ENCODE measurements at places on chromosomes 2 and 18.

GRCh38 chr2:215698566-215698965, 262.7 kb upstream of the FN1 start:
- DNase-seq = no peak

GRCh38 chr2:71492112-71492511, 38.8 kb downstream of the DYSF start:
- no peak for DNase-seq

- no peak for DNase-seq
These were observed 69.2 kb downstream of the AP1S3 start for GRCh38 chr2:223768179-223768578.

DNA sequence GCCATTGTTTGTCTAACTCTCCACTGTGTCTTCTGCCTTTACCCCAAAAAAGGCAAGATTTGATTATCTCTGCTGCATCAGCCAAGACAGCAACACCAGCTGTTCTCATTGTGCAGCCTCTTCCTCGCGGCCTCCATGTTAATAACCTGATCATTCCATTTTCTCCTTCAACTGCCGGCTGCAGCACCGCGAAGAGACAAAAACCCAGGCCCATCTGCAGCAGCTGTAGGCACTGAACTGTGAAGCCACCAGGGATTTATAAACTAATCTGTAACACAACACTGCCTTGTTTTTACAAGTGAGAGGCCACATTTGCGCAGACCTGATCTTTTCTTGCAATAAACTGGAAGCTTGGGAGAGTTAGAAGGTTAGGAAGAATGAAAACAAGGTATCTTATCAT, 147.8 kb downstream of the SATB2 start:
- peak; percentile 82 for DNase-seq

GRCh38 chr2:160194946-160195345, 5.1 kb downstream of the ITGB6 start:
- no peak for DNase-seq

DNA sequence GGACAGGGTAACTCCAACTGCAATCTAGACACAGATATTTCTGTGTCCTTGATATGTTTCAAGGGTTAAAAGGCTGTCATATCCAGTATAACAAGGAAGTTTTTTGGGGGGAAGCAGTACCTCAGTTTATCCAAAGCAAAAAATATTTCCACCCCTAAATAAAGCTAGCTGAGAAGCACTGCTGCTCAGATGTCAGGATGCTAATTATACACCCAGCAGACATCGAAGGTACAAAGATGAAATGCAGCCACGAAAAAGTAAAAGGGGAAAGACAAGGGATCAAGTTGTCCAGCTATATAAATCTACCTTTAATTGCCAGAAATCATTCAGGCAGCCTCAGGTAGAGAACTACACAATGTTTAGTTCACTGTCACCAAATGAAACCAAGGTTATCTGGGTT, 26.2 kb downstream of the ELAC1 start:
- no peak for DNase-seq

Data from NCI-H187 treated with DMSO at 0.1 percent for 48 hours (cell line).